ENCODE measurements at places on chromosomes 7 and 10.

- DNase-seq = no peak
These were observed 12.2 kb upstream of the AHCYL2 start for GRCh38 chr7:129212596-129212995.

DNA sequence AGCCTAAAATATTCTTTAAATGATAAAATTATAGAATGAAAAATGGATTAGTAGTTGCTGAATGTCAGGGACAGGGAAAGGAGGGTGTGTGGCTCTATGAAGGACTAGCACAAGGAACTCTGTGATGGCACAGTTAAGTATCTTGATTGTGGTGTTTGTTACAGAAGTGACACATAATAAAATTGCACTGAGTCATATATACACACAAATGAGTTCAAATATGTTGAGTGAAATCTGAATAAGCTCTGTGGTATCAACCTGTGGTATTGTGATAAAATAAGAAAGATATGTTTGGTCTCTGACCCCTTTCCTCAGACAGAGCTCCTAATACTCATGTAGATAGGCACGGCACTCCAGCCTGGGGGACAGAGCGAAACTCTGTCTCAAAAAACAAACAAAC is 181.5 kb upstream of the TRIM24 start:
- DNase-seq = no peak

GRCh38 chr7:46979439-46979838 is 602.5 kb downstream of the TNS3 start:
- DNase-seq = no peak

- DNase-seq = no peak
These were observed 7.4 kb downstream of the ARL4A start for GRCh38 chr7:12694817-12695216.

- DNase-seq = no peak
These were observed 222.6 kb upstream of the PPP1R3A start for GRCh38 chr7:114141415-114141814.

DNA sequence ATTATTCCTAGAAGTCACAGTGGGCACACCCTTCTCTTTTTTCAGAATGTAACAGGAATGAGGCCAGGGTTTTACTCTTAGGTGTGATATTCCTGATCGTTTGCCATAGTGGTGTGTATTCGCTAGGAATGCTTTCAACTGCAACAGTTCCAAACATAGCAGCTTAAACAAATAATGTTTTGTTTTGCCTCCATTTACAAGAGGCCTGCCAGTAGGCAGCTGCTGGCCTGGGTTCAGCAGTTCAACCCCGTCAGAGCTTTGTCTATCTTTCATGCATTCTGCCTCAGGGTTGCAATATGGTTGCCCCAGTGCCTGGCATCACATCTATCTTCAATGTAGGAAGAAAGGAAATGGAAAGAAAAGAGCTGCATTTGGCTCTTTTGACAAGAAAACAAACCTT is 21.7 kb upstream of the RET start:
- DNase-seq = no peak

GRCh38 chr7:143048827-143049226 is 3.3 kb upstream of the OR6V1 start:
- no peak for DNase-seq

- DNase-seq = no peak
These were observed 22.1 kb upstream of the AOAH start for GRCh38 chr7:36746347-36746746.

GRCh38 chr7:140035400-140036223 is 27.1 kb downstream of the PARP12 start:
- DNase-seq = no peak

GRCh38 chr7:137682596-137682995 is 164.2 kb downstream of the DGKI start:
- DNase-seq = no peak

All from NCI-H524 treated with DMSO at 0.1 percent for 48 hours (cell line).